ENCODE measurements at places on chromosomes 5 and 9. TPM values are rescaled to one million over a fixed set of nuclear protein-coding genes. Genes with fewer than 3 reads are reported as not detected.

Gene PDE6A
- total RNA-seq, result not detected

- DNase-seq, result no peak
Observed at GRCh38 chr5:178739452-178740180, 9.2 kb upstream of the ZNF354A start.

- no peak for DNase-seq
Observed at GRCh38 chr9:134474055-134474370, 147.8 kb downstream of the RXRA start.

GRCh38 chr5:150167908-150168307, 1.3 kb downstream of the CDX1 start:
- DNase-seq, result no peak

GRCh38 chr5:56069652-56070226, 75.0 kb upstream of the IL6ST start:
- DNase-seq, result no peak

Data from activated CD4-positive, alpha-beta memory T cell treated with anti-CD3 and anti-CD28 coated beads for 36 hours (primary cell).